Stimulated activated CD4-positive, alpha-beta T cell treated with anti-CD3 and anti-CD28 coated beads, Interleukin-1b, Interleukin-23, amount 100 ng/mL, for 1 hour (primary cell): ENCODE measurements at places on chromosomes 2 and 18.
A peak's percentile ranks its signal among the peaks of the same experiment; 100 is the strongest.

GRCh38 chr2:203934711-203935438, 1.7 kb upstream of the ICOS start:
- no peak for DNase-seq

DNA sequence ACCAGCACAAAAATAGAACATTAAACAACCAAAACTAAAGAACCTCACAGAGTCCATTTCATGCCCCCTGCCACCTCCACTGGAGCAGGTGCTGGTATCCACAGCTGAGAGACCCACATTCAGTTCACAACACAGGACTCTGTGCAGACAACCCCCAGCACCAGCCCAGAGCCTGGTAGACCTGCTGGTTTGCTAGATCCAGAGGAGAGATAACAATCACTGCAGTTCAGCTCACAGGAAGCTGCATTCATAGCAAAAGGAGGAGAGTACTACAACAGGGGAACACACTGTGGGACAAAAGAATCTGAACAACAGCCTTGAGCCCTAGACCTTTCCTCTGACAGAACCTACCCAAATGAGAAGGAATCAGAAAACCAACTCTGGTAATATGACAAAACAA, 326.7 kb downstream of the METTL4 start:
- no peak for DNase-seq

- no peak for DNase-seq
Measured at GRCh38 chr18:23967321-23968089, 47.0 kb upstream of the TTC39C start.

- DNase-seq = no peak
Measured at GRCh38 chr2:46984642-46985476, 69.3 kb upstream of the MCFD2 start.

DNA sequence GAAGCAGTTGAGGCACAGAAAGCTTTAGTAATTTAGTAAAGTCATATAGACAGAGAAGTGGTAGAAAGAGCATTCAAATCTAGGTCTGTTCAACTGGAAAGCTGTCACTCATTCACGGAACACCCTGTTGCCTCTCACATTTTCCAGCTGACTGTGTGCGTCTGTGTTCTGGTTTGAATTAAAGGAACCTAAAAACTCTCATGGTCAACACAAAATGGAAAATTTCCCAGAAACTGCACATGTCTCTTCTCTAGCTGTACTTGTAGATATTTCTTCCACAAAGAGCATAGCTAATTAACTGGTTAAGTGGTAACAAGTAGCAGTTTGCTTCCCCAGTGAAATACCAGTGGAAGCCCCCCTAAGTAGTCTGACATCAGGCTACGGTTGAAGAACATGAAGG, 390.8 kb downstream of the TGIF1 start:
- no peak for DNase-seq

GRCh38 chr2:24912986-24913385, 7.1 kb downstream of the ADCY3 start:
- DNase-seq = no peak

- DNase-seq = peak; percentile 55
Measured at GRCh38 chr2:112884869-112885505, 26.0 kb upstream of the IL37 start.

GRCh38 chr18:69674292-69674877, 273.3 kb downstream of the CD226 start:
- DNase-seq = no peak

DNA sequence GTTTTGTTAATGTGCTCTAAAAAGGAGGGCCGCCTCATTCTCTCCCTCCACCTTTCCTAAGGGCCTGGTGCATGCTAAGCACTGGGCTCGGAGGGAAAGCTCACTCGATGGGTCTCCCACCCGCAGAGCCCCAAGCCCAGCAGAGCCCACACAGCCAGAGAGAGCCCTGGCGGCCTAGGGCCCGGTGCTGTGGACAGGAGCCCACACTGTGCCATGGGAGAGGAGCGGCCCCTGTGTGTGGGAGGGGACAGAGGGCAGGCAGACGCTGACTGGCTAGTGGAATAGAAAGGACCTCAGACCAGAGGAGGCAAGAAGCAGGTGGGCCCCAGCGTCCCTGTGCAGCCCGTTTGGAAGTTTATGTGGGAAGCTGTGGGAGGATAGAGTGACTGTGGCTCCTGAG, 49.4 kb upstream of the KCNF1 start:
- DNase-seq = no peak

DNA sequence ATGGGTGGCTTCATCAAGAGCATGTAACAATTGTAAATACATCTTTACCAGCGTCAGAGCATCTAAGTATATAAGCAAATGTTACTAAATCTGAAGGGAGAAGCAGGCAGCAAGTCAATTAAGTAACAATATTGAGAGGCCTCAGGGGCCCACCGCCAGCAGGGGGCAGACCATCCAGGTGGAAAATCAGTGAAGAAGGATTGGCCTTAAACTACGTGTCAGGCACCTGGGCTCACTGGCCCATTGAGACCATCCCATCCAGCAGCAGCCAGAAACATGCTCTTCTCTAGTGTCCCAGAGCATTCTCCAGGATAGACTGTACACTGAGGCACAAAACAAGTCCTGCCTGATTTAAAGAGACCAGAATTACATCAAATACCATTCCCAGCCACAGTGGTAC, 96.2 kb upstream of the SNTG2 start:
- no peak for DNase-seq

GRCh38 chr18:486929-487740, 13.4 kb downstream of the COLEC12 start:
- no peak for DNase-seq

DNA sequence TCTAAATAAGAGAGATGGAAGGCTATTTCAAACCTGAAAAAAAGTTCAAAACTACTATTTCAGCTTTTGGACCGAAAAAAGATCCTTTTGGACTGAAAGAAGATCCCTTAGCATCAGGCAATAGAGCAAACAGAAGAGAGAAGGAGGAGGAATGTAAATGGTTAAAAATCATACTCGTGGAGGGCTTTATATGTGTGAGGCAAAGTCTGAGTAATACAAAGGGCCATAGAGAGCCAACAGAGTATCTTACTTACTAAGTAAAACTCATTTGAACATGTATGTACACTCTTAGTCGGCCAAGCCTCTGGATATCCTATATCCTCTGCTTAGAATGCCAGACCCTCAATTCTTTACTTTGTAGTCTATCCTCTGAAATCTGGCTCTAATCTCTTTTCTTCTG, 55.7 kb downstream of the ITSN2 start:
- no peak for DNase-seq

DNA sequence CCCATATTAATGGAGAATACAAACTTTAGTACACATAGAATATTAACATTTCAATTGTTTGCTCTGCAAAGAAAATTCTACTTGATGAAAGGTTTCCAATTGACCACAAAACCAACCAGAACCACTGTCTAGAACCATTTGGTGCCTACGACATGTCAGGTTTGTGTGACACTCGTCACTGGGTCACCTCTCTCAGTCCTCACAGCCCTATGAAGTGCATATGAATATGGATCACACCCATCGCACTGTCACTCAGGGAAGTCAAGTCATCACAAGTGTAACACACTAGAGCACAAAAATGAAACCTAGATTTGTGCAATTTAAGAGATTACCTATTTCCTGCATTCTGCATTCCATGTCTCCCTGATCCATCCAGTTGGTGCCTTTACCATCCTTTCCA, 43.7 kb downstream of the PTPN2 start:
- no peak for DNase-seq

DNA sequence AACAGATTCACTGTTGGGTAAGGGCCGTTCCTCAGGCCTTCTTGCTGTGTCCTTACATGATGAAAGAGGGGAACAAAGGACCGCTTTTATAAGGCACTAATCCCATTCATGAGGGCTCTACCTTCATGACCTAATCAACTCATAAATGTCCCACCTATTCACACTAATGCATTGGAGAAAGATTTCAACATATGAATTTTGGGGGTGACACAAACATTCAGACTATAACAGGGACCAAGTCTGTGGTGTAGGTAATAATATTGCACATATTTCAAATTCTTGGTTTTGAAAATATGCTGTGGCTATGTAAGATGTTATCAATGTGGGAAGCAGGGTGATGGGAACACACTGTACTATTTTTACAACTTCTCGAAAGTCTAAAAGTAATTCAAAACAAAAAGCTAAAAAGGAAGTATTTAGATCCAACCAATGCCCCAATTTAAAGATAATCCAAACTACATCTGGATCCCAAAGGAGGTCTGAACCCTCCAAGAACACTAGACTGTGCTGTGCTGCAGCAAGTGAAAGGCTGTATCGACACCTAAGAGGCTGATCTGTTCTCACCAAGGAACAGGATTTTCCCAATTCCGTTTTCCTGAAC, 82.4 kb upstream of the TGIF1 start:
- no peak for DNase-seq

DNA sequence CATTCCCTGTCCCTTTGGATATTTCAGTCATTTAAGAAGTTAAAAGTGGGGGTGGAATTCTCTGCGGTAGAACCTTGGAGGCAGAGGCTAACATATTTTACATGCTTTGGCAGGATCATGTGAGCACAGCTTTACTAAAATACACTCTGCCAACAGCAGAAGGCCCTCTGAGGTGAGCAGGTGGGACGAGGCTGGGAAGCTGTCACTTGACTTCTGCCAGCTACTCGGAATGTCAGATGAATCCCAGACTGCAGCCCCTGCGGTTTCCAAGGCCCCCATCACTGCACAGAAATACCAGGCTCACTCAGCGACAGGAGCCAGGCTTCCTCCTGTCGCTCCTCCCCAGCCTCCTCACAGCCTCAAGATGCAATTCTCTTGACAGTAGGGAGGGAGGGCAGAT, 220.9 kb upstream of the REV1 start:
- no peak for DNase-seq
